IMR-90 (cell line): ENCODE measurements at places on chromosomes 11 and 22. TPM values are rescaled to one million over a fixed set of nuclear protein-coding genes. Genes with fewer than 3 reads are reported as not detected.

- peak overlapping the region; percentile 75 for H3K4me3 ChIP-seq
- H3K27ac ChIP-seq, result peak overlapping the region; percentile 97
- H3K36me3 ChIP-seq, result peaks cover 16% of the 10 kb centered on the region
Observed at GRCh38 chr11:68271023-68271780, 571 bp downstream of the C11orf24 start.

- DNase-seq, result no peak
- H3K27me3 ChIP-seq, result peaks cover 2% of the 10 kb centered on the region
Observed at GRCh38 chr11:120834686-120835210, 189.2 kb upstream of the TBCEL start.

GRCh38 chr11:17273211-17273610 lies 3.3 kb upstream of the NUCB2 start:
- no peak for DNase-seq
- H3K36me3 ChIP-seq, result no peaks in the 10 kb centered on the region
- no peak overlapping the region for H3K27ac ChIP-seq
- H3K4me1 ChIP-seq, result peaks cover 2% of the 10 kb centered on the region; the same call in 1 of the 2 replicates
- no peak overlapping the region for H3K4me3 ChIP-seq
- no peaks in the 10 kb centered on the region; the same call in 1 of the 2 replicates for H3K27me3 ChIP-seq

DNA sequence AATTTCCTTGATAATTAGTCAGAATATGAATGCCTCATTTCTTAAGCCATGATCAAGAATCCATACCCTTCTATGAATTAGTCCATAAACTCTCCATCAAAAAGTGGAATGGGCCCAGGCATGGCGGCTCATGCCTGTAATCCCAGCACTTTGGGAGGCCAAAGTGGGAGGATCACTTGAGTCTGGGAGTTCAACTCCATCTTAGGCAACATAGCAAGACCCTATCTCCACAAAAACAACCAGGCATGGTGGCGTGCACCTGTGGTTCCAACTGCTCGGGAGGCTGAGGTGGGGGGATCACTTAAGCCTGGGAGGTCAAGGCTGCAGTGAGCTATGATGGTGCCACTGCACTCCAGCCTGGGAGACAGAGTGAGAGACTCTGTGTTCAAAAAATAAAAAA lies 52.1 kb upstream of the SHANK2 start:
- no peak for DNase-seq
- no peaks in the 10 kb centered on the region for H3K27me3 ChIP-seq
- no peak overlapping the region for H3K27ac ChIP-seq
- no peaks in the 10 kb centered on the region for H3K36me3 ChIP-seq
- no peak overlapping the region for H3K4me3 ChIP-seq

RASGRP2 gene
- not detected in 2 replicates for total RNA-seq

CCT8L2 gene
- not detected in 2 replicates for total RNA-seq

ZNF280B gene
- 1.4 and 1.9 TPM in 2 replicates for total RNA-seq
